ENCODE measurements at places on chromosomes 16 and 17.

GRCh38 chr17:50217591-50217990, 16.2 kb upstream of the COL1A1 start:
- DNase-seq, result no peak

DNA sequence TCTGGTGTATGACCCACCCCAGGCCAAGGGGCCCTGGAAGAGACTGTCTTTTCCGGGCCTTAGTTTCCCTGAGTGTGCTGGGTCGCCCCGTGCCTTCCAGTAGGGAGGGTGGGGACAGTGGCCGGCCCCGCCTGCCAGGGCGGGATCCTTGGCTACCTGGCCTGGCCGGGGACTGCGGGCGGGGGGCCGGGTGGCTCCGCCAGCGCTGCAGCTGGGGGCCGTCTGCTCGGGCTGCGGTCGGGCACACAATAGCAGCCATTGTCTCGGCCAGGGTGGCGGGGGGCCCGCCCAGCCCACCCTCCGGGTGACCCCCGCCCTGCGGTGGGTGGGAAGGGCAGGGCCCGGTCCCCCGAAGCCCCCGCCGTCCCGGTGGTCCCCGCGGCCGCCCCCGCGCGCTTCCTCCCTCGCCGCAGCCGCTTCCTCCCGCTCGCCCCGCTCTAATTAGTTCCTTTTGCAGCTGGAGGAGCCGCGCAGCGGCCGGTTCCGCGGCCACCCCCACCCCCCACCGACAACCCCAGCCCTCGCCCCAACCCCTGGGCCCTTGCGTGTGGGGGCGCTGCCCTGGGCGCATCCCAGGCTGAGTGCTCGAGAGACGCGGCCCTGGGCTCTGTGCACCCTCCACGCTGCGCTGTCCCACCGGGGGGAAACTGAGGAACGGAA, 11.6 kb downstream of the GLIS2 start:
- DNase-seq, result no peak

GRCh38 chr17:1562176-1562643, 382 bp downstream of the PITPNA start:
- no peak for DNase-seq

DNA sequence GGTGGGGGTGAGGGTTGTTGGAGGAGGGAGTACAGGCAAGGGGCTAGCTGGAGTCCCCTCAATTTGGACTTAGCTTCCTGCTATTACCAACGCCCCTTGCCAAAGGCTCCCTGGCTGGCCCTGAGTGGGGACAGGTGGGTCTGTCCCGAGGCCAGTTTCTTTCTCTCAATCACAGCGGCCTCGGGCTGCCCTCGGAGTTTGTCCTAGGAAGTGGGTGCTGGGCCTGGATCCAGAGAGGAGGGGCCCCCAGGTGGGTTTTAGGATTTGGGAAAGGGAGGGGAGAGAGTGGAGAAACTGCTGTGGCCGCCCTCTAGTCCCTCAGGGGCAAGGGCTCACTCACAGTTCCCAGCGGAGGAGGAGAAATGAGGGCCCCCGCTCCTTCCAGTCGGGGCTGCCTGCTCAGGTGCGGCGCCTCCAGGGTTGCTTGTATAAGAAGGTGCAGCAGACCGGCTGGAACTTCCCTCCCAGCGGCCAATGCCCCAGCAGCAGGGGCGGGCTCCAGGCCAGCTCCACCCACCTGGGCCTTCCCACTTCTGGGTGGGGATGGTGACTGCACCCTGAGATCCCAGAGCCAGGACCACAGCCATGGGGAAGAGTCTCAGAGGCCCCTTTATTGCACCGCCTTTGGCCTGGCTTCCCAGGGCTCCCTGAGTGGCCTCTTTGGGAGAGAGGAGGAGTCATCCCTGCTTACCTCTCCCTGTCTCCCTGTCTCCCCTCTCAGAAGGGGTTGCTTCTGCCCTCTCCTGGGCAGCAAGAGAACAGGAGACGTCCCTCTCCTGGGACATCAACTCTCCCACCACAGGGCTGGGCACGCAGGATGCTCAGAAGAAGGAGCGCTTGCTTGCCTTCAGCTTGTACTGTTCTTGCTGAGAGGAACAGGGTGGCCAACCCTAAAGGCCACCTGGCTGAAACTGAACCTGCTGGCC, 112.0 kb upstream of the SMURF2 start:
- DNase-seq, result peak; percentile 74

GRCh38 chr17:28482551-28483199, 9.2 kb downstream of the SLC13A2 start:
- DNase-seq, result no peak

DNA sequence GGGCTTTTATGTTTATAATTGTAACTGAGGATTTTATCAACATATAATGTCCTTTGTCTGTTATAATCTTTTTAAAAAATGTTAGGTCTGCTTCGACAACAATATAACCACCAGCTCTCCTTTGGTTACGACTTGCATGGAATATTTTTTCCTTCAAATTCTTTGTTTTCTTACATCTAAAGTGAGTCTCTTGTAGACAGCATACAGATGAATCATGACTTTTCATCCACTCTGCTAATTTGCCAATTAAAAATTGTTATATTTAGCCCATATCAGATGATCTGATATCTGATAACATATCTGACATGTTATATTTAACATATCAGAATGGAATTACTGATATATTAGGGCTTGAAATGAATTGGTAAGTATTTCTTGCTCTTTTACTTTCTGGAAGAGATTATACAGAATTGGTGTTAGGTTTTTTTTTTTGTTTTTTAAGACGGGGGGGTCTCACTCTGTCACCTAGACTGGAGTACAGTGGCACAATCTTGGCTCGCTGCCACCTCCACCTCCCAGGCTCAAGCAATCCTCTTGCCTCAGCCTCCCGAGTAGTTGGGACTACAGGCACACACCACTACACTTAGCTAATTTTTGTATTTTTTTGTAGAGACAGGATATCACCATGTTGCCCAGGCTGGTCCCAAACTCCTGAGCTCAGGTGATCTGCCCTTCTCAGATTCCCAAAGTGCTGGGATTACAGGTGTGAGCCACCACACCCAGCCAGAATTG, 27.5 kb downstream of the TBX21 start:
- DNase-seq, result no peak

GRCh38 chr16:79409978-79410377, 190.6 kb downstream of the MAF start:
- no peak for DNase-seq

GRCh38 chr16:84673203-84673535, 24.9 kb downstream of the KLHL36 start:
- no peak for DNase-seq

DNA sequence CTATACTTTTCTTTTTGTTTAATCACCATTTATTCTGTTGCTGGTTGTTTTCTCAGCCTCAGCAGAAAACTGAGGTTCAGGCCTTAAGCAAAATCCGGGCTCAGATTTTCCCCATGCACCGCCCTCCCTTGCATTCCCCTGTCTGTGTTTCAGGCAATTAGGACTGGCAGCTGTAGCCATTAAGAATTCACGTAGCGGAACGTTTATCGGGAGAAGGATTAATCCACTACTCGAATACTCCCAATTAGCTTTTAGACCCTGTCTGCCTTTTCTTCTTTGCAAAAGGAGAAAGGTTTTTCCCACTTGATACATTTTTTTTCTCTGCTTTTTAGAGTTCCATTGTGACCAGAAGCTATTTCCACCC, 173.1 kb downstream of the RPTOR start:
- DNase-seq, result peak; percentile 83

GRCh38 chr16:23434380-23434779, 18.6 kb downstream of the COG7 start:
- DNase-seq, result peak; percentile 60

GRCh38 chr16:50509521-50510341, 38.5 kb upstream of the NKD1 start:
- peak; percentile 52 for DNase-seq

DNA sequence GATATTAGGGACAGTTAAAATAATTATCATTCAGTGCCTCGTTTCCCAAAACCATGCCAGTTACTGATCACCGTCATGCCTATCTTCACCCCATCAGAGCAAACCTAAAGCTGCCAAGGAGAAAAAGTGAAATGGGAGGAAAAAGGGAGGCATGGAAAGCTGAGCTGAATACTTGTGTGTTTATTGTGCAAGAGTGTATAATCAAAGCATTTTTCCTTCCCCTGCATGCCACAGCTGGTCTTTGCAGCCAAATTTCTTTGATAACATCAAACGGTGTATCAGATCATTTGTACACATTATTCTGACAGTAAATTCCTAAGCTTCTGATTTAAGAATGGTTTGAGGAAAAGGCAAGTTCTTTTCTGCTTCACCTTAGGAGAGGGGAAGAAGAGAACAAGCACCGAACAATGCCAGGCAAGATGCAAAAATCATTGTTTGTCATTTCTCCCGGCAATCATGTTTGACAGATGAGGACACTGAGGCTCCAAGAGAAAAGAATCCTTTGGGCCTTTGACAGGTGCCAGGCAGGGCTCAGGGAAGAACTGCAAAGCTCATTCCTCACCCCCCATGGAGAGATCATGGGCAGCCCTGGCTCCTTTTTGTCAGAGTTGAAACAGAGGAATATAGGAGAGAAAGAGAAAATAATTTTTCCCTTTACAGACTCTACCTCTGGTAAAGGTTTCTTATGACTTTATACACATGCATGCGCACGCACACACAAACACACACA, 51.4 kb upstream of the ARHGAP44 start:
- DNase-seq, result no peak

DNA sequence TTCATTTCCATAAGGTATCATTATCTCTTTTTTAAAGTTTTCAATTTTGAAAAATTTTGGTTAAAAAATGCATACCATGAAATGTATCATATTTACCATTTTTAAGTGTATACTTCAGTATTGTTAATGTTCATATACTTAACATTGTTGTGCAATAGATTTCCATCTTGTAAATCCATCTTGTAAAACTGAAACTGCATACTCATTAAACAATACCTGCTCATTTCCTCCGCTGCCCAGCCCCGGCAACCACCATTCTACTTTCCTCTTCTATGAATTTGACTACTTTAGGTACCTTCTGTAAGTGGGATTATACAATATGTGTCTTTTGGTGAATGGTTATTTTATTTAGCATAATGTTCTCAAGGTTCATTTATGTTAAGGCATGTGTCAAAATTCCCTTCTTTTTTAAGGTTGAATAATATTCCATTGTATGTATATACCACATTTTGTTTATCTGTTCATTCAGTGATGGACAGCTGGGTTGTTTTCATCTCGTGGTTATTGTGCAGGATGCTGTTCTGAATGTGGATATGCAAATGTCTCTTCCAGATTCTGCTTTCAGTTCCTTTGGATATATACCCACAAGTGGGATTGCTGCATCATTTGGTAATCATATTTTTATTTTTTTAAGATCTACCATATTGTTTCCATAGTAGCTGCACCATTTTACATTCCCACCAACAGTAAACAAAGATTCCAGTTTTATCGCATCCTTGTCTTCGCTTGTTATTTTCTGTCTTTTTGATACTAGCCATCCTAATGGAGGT, 6.7 kb downstream of the CCL2 start:
- no peak for DNase-seq

DNA sequence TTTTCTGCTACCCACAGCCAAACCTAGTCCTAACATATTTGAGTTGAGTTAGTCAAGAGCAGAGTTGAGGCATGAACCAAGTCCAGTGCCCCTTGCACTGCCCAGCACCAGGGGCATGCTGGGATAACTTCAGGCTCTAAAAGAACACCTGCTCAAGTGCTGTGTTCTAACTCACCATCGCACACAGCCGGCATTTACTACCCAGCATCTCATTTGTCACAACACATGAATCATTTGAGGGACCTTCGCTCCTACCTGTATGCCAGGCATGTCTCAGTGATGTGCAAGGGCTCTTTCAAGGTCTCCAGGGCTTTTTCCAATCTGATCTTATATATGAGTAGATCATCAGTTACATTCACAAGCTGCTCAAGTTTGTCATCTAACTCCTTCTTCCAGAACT, 12.6 kb downstream of the TEKT1 start:
- DNase-seq, result no peak

DNA sequence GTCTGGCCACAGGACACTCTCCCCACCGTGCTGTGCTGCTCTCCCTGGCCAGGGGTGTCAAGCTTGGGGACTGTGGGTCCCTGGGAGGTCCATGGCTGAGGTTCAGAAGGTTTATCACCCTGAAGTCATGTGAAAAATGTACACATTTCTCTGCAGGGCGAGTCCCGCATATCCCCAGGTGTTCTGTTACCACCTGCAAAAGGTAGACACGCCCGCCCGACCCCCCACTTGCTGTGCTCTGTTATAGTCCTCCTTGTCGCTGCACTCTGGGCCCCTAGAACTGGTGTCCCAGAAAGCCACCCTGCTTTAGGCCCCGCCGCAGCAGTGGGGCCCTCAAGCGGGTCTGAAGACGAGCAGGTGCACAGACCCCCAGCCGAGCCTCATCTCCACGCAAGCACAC, 11.8 kb downstream of the JPT2 start:
- no peak for DNase-seq

- DNase-seq, result no peak
Measured at GRCh38 chr17:49269356-49269755, 38.8 kb upstream of the PHOSPHO1 start.

GRCh38 chr17:54882371-54882770, 18.3 kb upstream of the TOM1L1 start:
- no peak for DNase-seq

GRCh38 chr17:79789943-79790804, 6.7 kb downstream of the CBX8 start:
- DNase-seq, result peak; percentile 96

GRCh38 chr16:88815901-88816589, 4.3 kb upstream of the APRT start:
- peak; percentile 83 for DNase-seq

GRCh38 chr17:80109066-80109660, 7.8 kb downstream of the GAA start:
- no peak for DNase-seq

GRCh38 chr17:62093188-62094155, 28.4 kb upstream of the MED13 start:
- peak; percentile 8 for DNase-seq

DNA sequence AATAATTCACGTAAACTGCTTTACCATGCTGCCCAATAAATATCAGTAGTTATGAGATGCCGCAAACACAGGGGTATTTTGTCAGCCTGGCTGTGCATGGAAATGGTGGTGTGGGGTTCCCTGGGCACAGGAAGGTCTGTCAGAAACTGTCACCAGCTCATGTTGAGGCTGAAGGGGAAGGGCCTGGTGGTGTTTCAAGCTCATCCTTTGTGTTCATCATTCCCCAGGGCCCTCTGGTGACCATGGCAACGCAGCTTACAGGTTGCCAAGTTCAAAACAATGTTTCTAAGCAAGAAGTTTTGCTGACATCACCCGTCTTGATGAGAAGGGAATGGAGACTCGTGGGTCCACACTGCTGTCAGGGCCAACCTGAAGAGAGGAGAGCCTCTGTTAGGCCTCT, 348.9 kb upstream of the C16orf82 start:
- DNase-seq, result no peak

GRCh38 chr17:72307836-72308235, 187.0 kb downstream of the SOX9 start:
- DNase-seq, result no peak

Measured in D341Med (cell line).